ENCODE measurements at places on chromosomes 7 and 10. TPM values are rescaled to one million over a fixed set of nuclear protein-coding genes. Genes with fewer than 3 reads are reported as not detected.

The ARHGEF5 gene
- 0.22 TPM for total RNA-seq

The TSPAN12 gene
- total RNA-seq: 148 TPM

The LAMB1 gene
- total RNA-seq: 315 TPM

The OIT3 gene
- total RNA-seq: under 0.01 TPM

The DLD gene
- 43.8 TPM for total RNA-seq

The ERVW-1 gene
- not detected for total RNA-seq

The RTKN2 gene
- under 0.01 TPM for total RNA-seq

The SMO gene
- 3.1 TPM for total RNA-seq

The SUN3 gene
- total RNA-seq: not detected

The GRM3 gene
- total RNA-seq: not detected

The AGAP9 gene
- total RNA-seq: 0.79 TPM

The PALD1 gene
- 112 TPM for total RNA-seq

The IFIT1B gene
- not detected for total RNA-seq

The MKI67 gene
- total RNA-seq: 8.5 TPM

The TNS3 gene
- total RNA-seq: 6.8 TPM

The CCL24 gene
- total RNA-seq: not detected

The HOXA5 gene
- total RNA-seq: 7.0 TPM

The MYL10 gene
- not detected for total RNA-seq

The TTYH3 gene
- 48.0 TPM for total RNA-seq

The ADAM8 gene
- 0.40 TPM for total RNA-seq

All from lung microvascular endothelial cell (primary cell).